Naive thymus-derived CD8-positive, alpha-beta T cell (primary cell): ENCODE measurements at places on chromosomes 2 and 18. TPM values are rescaled to one million over a fixed set of nuclear protein-coding genes. Genes with fewer than 3 reads are reported as not detected.

LYG2 gene
- not detected for total RNA-seq

DNA sequence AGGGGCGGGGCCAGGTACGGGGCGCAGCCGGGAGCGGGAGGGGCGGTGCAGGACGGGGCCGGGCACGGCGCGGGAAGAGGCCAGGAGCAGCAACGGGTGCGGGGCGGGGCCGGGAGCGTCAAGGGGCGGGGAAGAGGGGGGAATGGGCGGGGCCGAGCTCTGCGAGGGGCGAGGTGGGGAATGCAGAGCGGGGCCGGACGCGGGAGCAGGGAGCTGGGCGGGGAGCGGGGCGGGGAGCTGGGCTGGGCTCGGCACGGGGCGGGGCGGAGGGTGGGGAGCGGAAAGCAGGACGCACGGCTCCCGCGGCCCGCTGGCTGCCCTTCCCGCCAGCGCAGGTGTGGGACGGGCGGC lies at the start of gene IMPA2:
TSS of gene IMPA2 (plus strand) at position 316 of the 351 bp plus-strand sequence. CDS start 163 bp downstream, outside the sequence.
- no peak for DNase-seq

FIGN gene
- total RNA-seq = not detected

GRCh38 chr2:341017-341542 lies 53.2 kb upstream of the ALKAL2 start:
- no peak for DNase-seq

CD207 gene
- total RNA-seq = not detected

ORC4 gene
- total RNA-seq = 66.2 TPM

- no peak for DNase-seq
Observed at GRCh38 chr18:31828613-31829012, 67.9 kb upstream of the SLC25A52 start.

- DNase-seq = no peak
Observed at GRCh38 chr2:214069254-214069653, 341.6 kb upstream of the VWC2L start.

M1AP gene
- total RNA-seq = not detected

DNA sequence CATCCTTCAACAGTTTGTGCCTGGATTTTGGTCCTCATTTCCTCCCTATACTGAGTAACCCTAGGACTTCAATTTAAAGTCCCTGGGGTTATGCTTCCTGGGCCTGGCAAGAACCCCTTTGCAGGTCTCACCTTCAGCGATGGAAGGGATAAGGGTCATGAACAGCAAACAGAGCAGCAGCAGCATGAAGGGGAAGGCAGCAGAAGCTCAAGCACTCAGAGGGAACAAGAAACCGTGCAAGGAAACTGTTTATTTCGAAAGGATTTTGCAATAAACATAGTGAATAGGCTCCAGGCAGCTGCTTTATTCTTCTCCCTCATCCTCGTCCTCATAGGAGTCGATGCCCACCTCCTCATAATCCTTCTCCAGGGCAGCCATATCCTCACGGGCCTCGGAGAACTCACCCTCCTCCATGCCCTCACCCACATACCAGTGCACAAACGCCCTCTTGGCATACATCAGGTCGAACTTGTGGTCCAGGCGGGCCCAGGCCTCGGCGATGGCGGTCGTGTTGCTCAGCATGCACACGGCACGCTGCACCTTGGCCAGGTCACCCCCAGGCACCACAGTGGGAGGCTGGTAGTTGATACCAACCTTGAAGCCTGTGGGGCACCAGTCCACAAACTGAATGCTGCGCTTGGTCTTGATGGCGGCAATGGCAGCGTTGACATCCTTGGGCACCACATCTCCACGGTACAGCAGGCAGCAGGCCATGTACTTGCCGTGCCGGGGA lies 2.8 kb upstream of the TUBA4B start:
- no peak for DNase-seq

ZRANB3 gene
- total RNA-seq = 6.8 TPM

GRCh38 chr2:182824767-182825158 lies 41.7 kb downstream of the FRZB start:
- no peak for DNase-seq

DNA sequence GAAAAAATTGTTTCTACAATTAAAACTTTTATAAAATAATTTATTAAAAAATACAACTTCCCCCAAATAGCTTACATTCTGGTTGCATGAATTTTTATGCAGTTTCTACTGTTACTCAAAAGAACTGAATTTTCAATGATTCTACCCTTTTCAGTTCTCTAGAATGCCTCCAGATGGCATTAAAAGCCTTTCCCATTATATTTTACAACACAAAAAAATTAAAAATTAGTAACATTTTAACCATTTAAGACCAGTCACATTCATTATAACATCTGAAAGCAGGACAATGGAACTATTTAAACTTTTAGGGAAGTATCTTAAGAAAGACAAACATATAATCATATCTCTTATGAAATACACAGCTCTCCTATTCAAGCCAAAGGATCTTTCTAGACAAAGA lies 236.0 kb upstream of the REV1 start:
- DNase-seq = no peak

- no peak for DNase-seq
Observed at GRCh38 chr2:65919550-65920188, 487.3 kb upstream of the SPRED2 start.

APOB gene
- not detected for total RNA-seq

DNA sequence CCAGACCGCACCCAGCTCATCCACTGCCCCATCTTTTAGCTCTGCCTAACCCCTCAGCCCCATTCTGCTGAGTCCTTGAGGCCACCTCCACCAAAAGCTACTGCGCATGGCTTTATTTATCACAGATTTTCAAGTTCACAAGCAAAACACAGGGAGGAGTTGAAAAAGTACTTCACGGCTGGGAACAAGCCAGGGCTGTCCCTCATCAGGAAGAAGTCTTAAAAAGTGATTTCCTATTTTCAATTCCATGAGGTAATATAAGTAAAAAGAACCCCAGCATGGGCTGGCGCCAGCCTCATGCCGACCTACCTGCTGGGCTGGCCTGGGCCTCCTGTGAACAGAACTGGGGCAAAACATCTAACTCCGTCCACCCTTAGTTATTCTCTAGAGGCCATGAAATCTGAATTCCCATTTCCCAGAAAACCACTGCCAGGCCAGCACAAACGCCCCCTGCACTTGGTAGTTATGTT lies 69.0 kb downstream of the POLR1A start:
- no peak for DNase-seq

GRCh38 chr18:6627645-6628044 lies 101.9 kb upstream of the ARHGAP28 start:
- no peak for DNase-seq

- DNase-seq = peak; percentile 39
Observed at GRCh38 chr18:3454365-3455089, 4.6 kb downstream of the TGIF1 start.

- DNase-seq = no peak
Observed at GRCh38 chr2:217392930-217393584, 533.2 kb upstream of the TNP1 start.

DNA sequence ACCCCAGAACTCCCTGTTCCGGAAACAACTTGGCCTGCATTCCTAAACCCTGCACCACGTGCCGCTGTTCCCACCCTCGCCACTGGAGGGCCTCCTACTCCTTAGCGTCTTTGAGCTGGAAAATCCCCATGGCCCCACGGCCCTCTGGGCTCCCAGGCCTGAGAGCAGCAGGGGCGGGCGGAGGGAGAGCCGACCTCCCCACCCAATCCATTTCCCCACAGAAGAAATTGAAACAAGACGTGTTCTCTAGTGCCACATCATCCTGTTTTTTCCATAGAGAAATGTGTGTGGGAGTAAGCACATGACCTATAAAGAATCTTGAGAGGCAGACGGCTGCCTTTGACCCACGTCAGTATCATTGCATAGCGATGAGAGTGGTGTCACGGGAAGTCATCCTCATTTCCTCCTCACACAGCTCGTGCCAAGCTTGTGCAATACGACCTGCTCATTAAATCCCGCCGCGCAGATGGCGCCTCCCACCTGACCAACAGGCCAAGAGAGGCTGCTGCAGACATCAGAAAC lies 79.2 kb downstream of the LAMA1 start:
- DNase-seq = no peak

- no peak for DNase-seq
Observed at GRCh38 chr2:47735136-47735869, 47.6 kb upstream of the MSH6 start.

DNA sequence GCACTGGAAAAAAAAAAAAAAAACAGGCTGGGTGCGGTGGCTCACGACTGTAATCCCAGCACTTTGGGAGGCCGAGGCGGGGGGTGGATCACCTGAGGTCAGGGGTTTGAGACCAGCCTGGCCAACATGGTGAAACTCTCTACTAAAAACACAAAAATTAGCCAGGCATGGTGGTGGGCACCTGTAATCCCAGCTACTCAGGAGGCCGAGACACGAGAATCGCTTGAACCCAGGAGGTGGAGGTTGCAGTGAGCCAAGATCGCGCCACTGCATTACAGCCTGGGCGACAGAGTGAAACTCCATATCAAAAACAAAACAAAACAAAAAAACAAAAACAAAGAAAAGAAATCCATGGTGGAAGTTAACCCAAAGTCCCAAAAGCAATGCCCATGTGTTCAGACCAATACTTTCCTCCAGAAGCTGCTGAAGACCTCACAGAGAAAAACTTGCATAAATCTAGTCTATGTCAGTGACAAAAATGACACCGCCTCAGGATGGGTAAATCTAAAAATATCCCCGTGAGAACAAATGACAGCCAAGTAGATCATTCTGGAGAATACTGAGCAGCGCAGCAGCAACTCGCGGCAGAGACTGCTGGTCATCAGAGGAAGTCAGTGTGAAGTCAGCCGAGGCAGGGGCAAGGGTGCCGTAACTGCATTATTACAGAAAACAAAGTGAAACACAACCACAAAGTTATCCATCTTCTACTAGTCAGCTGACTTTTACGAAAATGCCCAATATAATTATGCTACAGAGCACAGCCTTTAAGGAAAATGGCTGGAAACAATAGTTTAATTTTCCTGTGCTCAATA lies 41.0 kb downstream of the LPIN2 start:
- peak; percentile 55 for DNase-seq

C2orf15 gene
- 5.7 TPM for total RNA-seq

IL36G gene
- total RNA-seq = not detected

GRCh38 chr2:218329027-218329825 lies 27.4 kb upstream of the CATIP start:
- no peak for DNase-seq

CCT7 gene
- 206 TPM for total RNA-seq

RESP18 gene
- total RNA-seq = not detected

DNA sequence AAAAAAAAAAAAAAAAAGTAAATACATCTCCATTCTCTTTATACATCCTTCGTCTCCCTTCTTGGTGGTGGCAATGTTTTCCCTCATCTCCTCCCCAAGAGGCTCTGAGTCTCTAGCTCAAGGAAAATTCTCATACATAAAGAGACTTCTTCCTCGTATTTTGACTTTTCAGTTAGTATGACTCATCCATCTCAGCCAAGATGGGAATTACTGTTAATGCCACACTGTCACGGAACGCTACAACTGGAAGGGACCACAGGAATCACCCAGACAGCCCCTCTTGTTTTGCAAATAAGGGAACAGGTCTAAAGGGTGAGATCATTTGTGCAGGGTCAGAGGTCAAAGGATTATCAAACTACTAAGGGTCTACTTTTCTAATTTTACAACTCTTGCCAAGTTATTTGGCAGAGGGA lies 19.5 kb downstream of the NFE2L2 start:
- no peak for DNase-seq

POTEC gene
- not detected for total RNA-seq

AOX1 gene
- total RNA-seq = not detected

DNA sequence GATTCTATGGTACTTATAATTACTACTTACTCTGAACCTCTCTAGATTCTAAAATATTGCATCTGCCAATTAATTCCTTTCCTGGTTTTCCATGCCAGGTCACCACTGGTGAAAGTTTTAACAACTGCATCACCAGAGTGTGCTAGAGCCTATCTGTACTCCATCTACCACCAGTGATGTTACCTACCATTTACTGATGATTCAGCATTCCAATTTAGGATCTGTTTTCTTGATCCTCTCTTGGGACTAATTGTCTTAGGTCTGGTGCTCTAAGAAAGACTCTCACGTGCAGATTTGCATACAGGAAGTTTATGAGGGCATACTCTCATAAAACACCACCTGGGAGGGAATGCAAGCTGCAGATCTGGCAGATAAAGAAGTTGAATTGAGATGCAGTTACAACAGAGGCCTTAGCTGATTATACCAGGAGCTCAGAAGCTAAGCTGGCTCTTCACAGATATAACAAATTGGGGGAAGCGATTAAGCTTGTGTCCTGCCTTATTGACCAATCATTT lies 347.6 kb upstream of the VRK2 start:
- DNase-seq = no peak

CROCC2 gene
- total RNA-seq = not detected

DNA sequence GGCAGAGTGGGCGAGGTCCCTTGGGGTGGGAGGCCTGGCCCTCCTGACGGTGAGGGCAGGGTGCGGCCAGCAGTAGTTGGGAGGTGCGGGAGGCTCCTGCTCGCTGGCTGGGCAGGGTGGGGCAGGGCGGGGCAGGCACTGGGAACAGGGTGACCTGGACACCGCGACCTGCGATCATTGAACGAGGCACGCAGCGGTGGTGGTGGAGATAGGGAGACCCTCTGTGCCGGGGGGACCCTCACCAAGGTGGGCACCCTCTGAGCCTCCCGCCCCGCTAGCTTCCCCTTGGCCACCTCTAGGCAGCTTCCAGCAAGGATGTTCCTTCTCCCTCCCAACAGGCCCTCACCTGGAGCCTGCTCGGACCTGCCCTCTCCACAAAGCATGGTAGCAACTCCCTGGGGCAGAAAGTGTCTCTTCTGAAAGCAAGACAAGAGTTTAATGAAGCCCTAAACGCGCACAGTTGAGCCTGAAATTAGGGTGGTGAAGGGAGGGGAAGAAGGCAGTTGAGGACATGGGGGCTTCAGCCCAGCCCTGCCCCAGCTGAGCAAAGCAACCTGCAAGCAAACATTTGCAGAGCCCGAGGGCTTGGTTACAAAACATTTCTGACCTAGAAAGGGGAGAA lies 15.4 kb upstream of the FOSL2 start:
- DNase-seq = no peak

GRCh38 chr2:9818097-9818496 lies 25.2 kb upstream of the TAF1B start:
- no peak for DNase-seq

PID1 gene
- total RNA-seq = not detected

CLIP4 gene
- 59.0 TPM for total RNA-seq

DNA sequence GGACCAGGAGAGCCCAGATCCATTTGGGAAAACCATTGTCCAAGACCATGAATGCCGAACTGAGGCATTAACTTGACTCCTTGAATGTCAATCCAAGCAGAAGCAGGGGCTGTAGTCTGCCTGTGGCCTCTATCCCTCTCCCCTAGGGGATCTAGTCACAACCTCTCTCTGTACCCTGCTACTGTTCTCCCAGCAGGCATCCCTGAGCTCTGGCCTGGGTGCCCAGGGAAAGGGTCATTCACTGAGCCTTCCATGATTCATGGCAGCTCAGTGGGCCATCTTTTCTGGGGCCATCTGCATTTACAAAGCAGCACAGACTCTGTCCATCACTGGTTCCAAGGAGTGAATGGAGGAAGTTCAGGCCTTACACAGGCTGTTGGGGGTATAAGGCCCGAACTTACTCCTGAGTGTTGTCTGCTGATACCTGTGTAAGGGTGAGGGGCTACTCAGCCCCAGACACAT lies 151.8 kb downstream of the ZFP36L2 start:
- no peak for DNase-seq

PPP3R1 gene
- 72.5 TPM for total RNA-seq

ACKR3 gene
- total RNA-seq = 5.0 TPM
